ENCODE measurements at places on chromosomes 4 and X.

DNA sequence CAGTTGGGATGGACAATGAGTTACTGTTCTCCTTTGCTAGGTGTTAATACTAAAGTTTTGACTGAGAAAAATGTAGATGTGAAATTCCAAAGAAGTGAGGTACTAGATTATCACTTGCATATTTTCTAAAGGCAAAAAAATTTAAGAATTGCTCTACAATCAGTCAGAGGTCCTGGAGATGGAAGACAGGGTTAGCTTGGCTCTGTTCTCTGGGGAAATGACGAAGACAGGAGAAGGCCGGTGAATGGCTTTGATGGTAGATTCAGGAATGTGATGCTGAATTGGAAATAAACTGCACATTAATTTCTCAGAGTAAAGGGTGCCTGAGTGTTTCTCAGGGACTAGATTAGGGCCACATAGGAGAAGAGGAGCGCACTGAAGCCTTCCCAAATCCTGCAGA, 214.0 kb upstream of the LEF1 start:
- no peak for DNase-seq

- no peak for DNase-seq
Measured at GRCh38 chr4:126957987-126958386, 674.8 kb upstream of the INTU start.

DNA sequence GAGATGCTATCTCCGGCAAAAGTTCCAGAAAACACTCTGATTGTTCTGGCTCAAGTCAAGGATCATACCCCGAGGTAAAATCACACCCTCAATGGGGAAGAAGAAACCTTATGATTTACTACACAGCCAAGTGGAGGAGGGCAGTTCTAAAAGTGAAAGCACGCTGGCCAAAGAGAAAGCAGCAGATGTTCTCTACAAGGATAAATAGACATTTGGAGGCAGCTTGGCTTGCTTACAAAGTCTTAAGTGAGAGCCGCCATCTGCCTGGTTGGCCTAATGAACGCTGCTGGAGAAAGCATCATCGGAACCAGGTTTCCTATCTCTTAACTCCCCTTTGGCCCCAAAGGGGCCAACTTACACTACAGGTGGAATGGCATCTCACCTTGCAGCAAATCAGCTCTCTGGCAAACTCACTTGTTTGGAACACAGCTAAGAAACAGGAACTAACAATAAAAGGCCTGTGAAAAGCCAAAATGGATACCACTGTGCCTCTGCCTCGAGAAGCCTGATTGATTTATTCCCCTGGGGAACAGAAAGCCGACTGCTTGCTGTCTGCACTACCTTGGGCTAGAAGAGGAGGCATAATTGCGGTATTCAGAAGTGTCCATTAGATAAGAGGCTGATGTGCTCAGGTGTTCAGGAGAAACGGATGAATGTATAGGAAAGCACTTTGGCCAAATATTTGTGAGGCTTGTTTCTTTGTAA, 22.8 kb downstream of the FRAS1 start:
- DNase-seq: no peak

DNA sequence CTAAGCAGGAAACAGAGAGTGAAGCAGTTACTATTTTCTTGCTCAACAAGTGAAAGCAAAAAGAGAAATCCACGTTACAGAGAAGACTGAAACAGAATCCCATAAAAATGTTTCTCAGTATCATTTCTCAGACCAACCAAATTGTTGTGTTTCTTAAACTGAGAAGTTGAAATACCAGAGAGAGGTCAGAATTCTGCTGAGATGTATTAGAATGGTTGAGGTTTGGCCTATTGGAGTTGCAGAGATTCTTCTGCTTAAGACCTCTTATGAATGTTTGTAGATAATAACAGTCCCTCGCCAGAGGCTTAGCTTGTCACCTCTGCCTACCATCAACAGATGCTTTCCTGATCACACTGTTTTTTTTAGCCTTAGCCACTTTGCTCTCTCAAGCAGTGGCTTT, 481.4 kb downstream of the TRIML1 start:
- no peak for DNase-seq

DNA sequence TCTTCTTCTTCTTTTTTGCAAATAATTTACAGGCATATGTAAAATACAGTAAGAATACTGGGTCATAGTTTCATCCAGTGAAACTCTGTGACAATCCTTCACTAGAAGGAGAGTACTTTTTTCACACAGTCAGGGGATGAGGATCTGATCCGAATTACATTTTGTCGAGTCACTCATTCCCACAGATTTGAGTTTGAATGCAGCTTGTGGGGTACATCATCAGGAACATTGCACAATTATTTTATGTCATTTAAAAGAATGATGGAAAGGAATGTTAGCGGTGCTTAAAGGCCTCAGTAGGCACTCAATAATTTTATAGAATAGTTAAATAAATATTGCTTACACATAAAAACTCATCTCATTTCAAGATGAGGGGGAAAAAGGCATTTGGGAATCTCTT, 88.6 kb downstream of the CHRNA9 start:
- DNase-seq: no peak

DNA sequence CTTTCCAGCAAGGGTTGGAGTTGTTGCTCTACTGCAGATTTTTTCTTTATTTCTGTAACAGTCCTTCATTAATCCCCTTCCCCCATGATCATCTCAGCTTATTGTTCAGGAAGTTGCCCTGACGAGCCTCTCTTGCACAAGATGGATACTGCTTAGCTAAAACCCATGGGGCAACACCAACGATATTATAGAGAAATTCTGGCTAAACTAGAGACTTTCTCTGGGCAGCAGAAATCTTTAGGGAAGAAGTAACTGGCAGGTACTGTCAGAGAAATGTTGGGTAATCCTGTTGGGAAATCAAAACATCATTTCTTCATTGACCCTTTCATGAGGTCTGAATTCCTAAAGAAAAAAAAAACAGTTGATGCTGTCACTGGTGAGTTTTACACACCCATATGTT, 921.3 kb downstream of the NLGN4X start:
- DNase-seq: no peak

GRCh38 chrX:103220511-103221323, 5.8 kb downstream of the BEX4 start:
- DNase-seq: no peak

DNA sequence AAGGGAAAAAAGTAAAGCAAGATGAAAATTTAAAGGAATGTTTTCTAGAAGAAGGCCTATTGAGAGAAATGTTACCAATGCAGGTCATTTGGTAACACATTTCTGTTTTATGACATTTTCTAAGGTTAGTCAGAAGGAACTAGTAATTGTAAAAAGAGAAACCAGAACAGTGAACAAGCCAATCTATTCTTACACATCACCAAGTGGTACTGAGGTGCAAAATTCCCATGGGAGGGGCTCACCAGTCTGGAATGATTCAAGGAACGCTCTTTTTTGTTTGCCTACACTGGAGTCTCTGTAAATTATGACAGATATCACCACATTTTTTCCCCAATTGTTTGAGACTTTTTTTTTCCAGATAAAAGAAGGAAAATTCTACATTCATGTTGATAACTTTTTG, 404.7 kb upstream of the CNKSR2 start:
- DNase-seq: no peak

GRCh38 chr4:92651536-92651935, 347.8 kb downstream of the GRID2 start:
- no peak for DNase-seq

DNA sequence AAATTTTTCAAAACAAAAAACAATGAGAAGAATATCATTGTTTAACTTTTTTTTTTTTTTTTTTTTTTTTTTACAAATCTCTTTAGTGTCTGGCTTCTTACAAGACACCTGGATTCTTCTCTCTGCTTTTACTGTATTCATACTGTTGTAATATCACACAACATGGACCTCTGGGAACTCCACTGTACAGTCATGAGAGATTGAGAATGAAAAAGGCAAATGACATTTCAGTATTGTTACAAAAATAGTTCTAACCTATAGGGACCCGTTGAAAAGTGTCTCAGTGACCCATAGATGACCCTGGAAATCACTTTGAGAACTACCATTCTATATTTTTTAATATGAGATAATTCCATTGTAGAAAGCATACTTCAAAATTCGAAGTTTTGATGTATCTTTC, 124.4 kb downstream of the SLIT2 start:
- no peak for DNase-seq

GRCh38 chr4:52367282-52367830, 291.7 kb downstream of the USP46 start:
- no peak for DNase-seq

- DNase-seq: no peak
Measured at GRCh38 chrX:78124307-78124706, 15.1 kb downstream of the TAF9B start.

DNA sequence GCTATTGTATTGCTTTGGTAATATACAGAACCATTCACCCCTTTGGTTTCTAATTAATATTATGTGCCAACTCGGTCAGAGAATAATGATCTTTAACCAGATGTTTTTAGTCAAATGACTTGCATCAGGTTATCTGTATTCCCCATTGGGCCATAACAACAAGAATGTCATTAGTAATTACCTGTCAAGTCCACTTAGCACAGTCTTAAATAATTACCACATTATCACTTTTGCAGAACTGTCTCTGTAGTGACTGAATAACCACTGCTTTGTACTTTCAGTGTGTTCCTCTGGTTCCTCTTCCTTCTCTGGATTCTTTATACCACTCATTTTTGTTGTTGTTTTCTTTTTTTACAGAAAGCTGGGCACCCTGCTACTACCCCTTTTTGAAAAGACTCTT, 257.7 kb upstream of the SPOCK3 start:
- no peak for DNase-seq

- no peak for DNase-seq
Measured at GRCh38 chr4:47686294-47686872, 151.5 kb downstream of the CORIN start.

- no peak for DNase-seq
Measured at GRCh38 chr4:87502580-87503238, 26.5 kb downstream of the SPARCL1 start.

DNA sequence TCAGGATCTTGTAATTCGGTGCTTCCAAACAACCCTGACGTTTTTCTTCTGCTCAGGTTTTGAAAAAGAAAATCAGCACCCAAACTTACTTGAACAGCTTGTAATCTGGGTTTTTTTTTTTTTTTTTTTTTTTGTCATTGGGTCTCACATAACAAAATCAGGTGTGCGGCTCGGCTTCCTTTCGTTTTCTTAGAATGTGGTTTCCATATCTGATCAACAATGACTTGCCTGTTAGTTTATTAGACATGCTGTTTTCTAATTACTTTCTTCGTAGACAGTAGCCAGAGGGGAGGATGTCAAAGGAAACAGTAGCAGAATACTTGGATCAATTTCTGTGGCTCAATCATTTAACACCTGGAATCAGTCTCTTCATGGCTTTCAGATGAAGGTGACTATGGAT, 890 bp upstream of the FREM3 start:
- no peak for DNase-seq

GRCh38 chr4:52173470-52174045, 122.5 kb downstream of the SPATA18 start:
- no peak for DNase-seq

DNA sequence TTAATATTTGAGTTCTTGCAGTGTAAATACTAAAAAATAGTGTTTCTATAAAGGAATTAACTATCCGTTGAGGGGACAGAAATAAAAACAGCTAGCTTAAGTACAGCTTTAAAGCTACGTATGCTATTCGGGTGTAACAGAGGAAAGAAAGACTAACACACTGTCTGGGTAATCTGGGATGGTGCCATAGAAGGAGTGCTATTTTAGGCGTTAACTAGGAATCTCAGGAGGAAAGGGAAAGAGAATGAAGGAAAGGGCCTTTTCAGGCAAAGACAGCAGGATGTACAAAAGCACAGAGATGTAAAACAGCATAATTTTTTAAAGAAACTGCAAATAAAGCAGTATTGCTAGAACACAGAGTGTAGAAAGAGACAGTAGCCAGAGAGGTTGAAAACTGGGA, 161.8 kb downstream of the RAP1GDS1 start:
- DNase-seq: no peak

GRCh38 chr4:152784490-152785350, 5.0 kb downstream of the ARFIP1 start:
- DNase-seq: no peak

DNA sequence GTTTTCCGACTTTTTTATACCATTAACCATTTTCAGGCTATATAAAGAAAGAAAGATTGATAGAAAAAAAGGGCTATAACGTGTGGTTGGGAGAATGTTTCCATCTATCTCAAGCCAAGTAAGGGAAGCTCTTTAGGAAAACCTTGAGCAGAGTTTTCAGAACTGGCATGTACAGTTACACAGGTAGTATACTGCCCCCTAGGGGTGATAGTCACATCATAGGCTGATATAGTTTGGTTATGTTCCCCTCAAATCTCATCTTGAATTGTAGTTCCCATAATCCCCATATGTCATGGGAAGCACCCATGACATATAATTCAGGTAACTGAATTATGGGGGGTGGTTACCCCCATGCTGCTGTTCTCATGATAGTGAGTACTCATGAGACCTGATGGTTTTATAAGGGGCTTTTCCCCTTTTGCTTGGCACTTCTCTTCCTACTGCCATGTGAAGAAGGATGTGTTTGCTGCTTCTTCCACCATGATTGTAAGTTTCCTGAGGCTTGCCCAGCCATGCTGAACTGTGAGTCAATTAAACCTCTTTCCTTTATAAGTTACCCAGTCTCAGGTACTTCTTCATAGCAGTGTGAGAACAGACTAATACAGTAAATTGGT, 186.8 kb downstream of the TMA16 start:
- no peak for DNase-seq

- no peak for DNase-seq
Measured at GRCh38 chrX:107197319-107197718, 8.9 kb downstream of the NUP62CL start.

DNA sequence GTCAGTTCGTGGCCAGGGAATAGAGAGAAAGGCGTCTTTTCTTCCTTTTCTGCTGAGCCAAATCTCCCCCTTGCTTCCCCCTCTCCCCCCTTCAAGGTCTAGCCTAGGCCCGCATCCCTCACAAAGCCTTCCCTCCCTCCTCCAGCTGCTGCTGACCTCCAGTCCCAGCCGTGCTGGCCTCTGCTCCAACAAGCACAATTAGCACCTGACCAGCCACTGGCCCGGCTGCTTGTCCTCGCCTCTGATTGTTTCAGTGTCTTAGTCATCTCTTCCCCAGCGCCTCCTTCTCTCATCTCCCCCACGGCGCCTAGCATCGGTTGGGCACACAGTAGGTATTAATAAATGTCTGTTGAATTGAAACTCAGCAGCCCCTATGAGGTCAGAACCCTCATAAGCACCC, 4.2 kb downstream of the ELF4 start:
- DNase-seq: no peak

GRCh38 chrX:323721-324628, 5.4 kb upstream of the GTPBP6 start:
- no peak for DNase-seq

DNA sequence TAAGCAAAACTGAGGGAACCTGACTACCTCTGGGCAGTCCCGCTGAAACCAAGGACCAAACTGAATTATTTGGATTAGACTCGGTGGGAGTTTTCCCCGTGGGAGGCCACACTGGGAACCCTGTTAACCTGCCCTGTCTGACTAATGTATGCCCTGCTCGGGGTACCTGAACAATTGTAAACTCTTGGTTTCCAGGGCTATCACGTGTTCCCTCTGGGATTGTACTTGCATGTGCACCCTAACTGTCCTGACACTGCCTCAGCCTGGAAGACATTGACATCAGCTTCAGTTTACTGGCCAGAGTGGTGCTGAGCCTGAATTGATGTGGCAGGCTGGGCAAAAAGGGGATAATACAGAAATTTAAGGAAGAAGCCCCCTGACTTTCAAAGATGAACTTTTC, 20.1 kb upstream of the ZNF41 start:
- DNase-seq: no peak
